Hair follicle dermal papilla cell (primary cell): ENCODE measurements at places on chromosomes 5 and 9. TPM values are rescaled to one million over a fixed set of nuclear protein-coding genes. Genes with fewer than 3 reads are reported as not detected.

Gene ASPN
- 38.5 and 49.8 TPM in 2 replicates for total RNA-seq

Gene CCDC112
- total RNA-seq, result 4.0 and 6.7 TPM in 2 replicates

Gene TSTD2
- 16.3 and 21.1 TPM in 2 replicates for total RNA-seq

Gene INSYN2B
- total RNA-seq, result 12.8 and 15.3 TPM in 2 replicates

Gene ZNF483
- total RNA-seq, result 3.1 and 4.4 TPM in 2 replicates

Gene IFNK
- total RNA-seq, result not detected in 2 replicates

Gene FANCC
- total RNA-seq, result 3.4 and 8.4 TPM in 2 replicates

Gene WDR38
- not detected in 2 replicates for total RNA-seq

Gene OR1J2
- 0.24 and 0.32 TPM in 2 replicates for total RNA-seq

Gene CBY3
- total RNA-seq, result not detected in 2 replicates

Gene KCNV2
- not detected in 2 replicates for total RNA-seq
